SHP77 (cell line): ENCODE measurements at places on chromosomes 3 and 15.
A peak's percentile ranks its signal among the peaks of the same experiment; 100 is the strongest.

DNA sequence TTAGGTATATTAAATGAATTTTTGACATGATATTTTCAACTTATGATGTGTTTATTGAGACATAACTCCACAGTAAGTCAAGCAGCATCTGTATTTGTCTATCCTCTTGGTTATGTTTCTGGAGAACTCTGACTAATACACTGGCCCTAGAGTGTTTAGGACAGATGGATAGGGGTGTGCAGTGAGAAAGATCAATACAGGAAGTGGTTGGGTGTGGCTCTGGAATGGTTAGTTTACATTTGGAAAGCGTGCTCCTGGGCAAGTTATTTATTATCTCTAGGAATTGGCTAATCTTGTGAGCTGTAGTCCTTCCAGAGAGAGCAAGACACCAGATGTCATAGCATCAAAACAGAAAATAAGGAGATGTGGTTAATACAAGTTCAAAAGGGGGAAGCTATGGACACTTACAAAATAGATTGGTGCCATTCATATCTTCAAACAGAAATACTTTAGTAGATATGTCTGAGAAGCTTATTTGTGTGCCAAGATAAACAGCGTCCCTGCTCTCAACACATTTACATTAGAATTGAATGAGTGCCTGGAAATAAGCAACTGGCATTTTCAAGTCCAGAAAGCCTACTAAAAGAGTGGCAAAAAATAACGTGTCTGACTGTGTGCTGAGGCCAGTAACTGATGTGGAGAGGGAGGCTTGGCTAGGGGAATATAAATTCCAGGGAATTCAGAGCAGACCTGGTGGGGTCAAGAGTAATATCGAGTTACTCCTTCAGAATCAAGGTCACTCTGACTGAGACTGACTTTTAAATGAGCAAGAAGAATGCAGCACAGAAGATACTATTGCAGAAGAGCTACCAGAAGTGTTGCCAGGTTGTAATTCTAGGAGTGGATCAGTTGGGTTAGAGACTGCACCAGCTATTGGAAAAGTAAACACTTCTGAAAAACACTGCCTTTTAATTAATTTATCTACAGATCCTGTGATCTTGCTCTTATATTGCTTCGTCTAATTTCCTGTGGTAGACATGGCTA lies 33.4 kb upstream of the PLAAT1 start:
- peak; percentile 35 for DNase-seq

GRCh38 chr3:181358562-181358961 lies 353.2 kb upstream of the SOX2 start:
- no peak for DNase-seq

DNA sequence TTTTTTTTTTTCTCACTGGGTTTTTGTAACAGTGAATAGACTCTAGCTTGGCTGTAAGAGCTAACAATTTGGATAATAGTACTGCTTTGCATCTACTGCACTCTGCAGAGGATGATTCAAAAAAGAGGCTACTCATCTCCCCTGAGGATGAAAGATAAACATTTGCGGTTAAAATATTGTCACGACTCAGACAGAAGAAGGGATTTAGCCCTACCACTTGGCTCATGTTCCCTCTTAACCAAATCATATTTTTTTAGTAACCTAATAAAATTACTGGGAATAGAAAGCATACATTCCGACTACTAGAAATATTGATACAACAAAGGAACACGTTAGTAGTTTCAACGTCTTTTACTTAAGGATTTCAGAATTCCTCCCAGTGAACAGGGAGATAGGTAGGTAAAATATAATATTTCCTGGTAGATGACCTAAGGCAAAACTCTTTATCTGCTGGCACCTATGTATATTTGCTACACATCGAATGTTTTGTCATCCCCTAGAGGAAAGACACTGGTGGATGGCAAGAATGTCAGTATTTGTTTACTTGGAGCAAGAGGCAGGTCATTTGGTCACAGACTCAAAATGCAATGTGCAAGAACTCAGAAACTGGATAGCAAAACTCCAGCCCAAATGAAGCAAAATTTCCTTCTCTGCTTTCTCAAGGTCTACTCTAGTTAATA lies 110.8 kb downstream of the GREM1 start:
- no peak for DNase-seq

DNA sequence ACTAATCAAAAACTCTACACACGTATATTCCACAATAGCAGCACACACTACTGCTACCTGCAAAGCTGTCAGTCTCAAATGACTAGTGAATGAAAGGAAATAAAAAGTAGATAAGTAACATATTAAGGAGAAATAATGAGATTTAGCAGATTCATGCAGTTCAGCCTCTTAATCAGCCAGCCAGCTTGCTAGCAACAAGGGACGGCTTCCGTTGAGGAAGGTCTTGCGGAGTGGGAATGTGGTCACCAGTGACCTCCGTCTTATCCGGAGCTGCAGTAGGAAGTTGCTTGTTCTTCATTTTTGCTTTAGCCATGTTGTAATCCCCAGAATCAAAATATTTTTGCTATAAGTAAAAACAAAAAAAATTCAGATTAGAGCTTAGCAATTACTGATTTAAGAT lies 17.1 kb downstream of the ARPP19 start:
- no peak for DNase-seq

DNA sequence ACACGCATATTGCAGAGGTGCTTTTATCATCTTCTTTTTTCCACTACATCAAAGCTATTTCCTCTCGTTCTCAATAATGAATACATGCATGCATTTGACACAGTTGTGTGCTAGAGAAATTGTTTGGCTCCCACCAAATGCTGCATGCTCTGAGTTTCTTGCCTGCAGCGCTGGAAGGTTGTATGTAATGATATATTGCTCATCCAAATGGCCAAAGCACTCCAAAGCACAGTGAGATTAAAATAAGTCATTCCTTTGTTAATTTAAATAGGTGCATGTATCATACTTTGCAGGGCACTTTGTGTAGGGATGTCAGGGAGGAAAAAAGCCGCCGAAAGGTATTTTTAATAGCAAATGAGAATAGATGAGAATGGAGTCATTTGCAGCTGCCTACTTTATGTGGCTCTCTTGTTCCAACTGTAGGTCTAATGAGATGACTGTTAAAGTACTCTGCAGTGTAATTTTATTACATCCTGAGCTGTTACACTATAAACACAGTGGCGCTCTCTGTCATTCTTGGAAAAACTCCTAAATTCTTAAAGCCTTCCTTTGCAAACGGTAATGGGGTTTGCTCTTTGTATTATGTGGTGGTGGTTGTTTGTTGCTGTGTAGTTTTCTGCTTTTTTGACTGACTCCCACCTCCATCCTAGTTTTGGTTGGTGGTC lies 56.9 kb upstream of the SKOR1 start:
- no peak for DNase-seq

DNA sequence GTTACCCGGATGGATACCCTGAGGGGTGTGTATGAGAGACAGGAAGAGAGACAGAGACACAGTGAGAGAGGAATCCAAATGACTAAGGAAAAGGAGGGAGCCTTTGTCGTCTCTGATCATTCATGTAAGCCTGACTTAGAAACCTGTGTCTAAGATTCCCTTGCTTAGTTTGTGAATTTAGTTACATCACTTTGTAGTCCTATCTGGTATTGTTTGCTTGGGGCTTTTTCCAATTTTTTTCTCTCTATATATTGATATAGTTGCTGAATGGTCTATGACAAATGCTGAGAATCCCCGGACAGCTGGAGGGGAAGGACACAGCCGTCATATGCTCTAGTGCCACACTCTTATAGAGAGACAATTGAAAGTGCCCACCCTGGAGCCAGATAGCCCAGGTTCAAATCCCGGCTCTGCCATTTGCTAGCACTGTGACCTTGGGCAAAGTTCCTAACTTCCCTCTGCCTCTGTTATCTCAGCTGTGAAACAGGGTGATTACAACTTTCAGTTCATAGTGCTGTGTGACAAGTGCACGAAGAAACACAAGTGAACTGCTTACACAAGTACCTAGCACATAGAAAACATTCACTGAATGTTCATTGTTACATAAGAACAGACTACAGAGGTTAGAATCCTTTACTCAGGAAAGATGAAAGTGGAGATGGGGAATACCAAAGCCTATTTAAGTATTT lies 6.0 kb downstream of the SLC24A5 start:
- DNase-seq, result no peak

DNA sequence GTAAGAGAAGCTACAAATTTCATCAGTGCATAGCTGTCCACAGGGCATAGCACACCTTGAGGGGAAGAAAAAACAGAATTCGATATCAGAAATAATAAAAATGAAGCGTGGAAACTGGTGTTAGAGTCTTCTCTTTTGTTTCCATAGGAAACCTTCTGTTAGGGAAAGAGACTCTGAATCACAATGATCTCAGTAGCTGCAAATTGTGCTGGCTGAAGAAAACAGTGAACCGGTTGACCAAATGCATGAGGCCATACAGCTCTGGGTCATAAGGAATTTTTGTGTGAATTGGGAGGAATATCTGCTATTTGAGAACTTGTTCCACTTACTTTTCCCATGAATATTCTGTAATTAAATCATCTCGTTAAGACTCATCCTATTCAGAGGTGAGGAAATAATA lies 580.2 kb upstream of the NECTIN3 start:
- no peak for DNase-seq

- no peak for DNase-seq
Measured at GRCh38 chr15:77335298-77335697, 84.6 kb downstream of the PEAK1 start.

GRCh38 chr3:182746959-182747358 lies 46.3 kb upstream of the ATP11B start:
- no peak for DNase-seq

DNA sequence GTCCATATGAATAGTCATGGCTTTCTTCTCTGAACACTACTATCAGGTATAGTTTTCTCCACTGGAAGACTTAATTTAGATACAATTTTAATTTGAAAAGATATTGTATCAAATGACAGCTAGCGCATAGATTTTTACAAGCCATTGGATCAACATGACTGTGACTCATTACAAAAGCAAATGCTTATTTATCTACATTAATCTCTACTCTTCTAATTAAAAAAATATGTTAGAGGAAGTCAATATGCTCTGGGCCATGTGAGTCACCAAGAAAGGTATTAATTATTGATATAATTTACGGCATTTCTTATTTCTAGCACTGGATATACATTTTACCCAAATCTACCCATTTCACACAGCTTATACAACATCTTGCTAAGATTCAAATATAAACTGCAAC lies 800.3 kb upstream of the GBE1 start:
- DNase-seq, result no peak

GRCh38 chr15:73079565-73079964 lies 27.3 kb downstream of the NEO1 start:
- DNase-seq, result no peak

GRCh38 chr15:92073044-92073785 lies 219.7 kb downstream of the SLCO3A1 start:
- DNase-seq, result no peak

DNA sequence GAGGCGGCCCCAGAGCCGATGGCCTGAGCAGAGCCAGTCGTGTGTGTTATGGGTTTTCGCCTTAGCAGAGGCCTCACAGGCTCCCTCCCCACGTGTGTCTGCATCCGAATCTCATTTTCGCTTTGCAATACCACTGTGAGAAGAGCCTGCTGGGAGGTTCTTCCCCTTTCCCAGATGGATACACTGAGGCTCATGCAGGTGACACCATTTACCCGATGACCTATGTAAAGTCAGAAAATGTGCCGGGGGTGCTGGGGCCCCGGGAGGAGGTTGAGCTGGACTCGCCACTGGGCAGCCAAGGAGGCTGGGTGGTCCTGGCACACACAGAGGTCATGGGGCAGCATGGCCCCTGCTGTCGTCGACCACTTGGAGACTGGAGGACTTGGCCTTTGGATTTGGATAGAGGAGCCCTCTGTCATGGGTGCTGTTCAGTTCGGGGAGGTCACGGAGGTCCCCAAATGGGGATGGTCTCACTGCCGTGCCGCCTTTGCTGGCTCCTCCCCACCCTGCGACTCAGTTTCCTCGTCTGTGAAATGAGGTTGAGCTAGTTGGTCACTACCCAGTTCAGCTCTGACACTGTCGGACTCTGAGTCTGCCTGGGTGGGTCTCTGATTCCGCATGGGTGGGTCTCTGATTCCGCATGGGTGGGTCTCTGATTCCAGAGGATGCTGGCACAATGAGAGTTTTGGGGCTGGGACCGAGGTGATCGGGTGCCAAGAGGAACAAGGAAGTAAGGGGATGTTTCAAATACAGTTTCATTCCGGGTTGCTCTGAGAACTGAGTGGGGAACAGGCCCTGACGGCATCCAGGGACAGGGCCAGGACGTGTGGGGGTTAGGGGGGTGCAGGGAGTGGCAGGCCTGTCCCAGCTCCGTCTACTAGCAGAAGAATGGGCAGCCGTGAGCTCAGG lies 23.2 kb upstream of the MUC4 start:
- no peak for DNase-seq

DNA sequence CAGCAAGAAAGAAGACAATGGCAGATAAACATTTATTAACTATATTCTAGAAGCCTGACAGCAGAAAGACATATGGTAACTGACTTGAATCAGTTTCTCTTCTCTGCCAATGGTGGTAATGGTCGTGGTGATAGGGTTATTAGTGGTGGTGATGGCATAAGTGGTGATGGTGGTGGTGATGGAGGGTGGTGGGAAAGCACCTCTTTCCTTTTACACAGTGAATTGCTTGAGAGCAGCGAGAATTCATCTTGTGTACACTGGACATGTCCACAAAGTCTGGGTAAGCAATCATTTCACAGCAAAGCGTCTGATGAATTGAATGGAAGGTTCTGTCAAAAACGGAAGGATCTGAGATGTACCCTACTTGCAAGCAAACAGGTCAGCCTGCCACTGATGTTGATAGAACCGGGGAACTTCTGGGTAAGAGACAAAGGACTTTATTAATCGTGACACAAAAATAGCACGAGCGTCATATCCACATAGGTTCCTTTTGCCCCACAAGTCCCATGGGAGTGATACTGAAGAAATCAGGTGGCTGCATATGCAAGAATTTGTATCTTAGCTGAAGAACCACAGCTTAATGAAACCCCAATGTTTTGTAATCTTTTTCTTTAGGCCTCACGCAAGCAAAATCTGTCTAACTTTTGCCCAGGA lies 23.5 kb upstream of the TBC1D5 start:
- DNase-seq, result no peak

DNA sequence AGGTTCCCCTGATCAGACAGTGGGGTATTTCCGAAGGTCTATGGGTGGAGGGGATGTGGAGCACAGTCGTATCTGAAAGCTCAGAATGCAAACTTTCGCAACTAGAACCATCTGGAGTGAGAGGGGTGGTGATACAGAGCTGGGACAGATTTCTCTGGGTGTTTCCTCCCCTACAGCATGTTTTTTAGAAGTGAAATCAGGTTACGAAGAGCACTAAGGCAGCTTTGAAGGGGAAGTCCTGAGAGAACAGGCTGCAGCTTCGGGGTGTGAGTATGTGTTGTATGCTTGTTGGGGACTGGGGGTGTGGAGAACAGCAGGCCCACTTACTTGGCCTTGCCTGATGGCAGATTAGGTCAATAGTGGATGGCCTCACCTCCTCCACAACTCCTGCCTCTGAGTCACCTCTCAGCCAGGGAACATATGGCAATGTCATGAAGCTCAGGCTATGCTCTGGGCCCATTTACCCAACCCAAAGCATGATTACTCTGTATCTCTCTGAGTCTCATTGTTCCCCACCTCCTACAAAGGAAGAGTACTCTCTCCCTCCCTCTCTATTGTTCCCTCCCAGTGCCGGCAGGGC lies 107.2 kb upstream of the RASGRP1 start:
- DNase-seq, result no peak
